ENCODE measurements at places on chromosomes 2 and 18.

GRCh38 chr18:2564373-2564772 is 6.9 kb downstream of the METTL4 start:
- no peak for DNase-seq

DNA sequence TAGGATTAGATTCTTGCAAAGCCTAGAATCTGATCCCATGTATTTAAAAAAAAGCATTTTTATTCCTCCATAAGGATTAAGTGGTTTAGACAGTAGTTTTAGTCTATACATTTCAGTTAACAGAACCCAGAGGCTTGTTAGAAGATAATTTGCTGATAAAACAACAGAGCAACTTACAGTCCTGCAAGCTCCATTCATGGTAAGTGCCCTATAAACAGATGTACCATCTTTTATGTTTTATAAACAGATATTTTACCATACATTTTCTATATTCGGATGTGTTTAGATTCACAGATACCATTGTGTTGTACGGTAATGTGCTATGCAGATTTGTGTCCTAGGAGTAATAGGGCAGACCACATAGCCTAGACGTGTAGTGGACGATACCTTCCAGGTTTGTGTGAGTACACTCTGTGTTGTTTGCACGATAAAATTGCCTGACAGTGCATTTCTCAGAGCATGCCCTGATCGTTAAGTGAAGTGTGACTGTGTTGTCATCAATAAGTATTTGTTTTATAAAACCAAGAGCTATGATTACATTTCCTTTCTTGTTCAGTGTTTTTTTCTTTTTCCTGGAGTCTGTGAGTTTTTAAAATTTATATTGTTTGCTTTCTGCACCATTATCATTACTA is 54.2 kb downstream of the CERS6 start:
- DNase-seq = no peak

GRCh38 chr2:149063177-149063576 is 24.7 kb downstream of the LYPD6B start:
- no peak for DNase-seq

GRCh38 chr2:113886479-113887008 is 3.3 kb upstream of the ACTR3 start:
- DNase-seq = no peak

DNA sequence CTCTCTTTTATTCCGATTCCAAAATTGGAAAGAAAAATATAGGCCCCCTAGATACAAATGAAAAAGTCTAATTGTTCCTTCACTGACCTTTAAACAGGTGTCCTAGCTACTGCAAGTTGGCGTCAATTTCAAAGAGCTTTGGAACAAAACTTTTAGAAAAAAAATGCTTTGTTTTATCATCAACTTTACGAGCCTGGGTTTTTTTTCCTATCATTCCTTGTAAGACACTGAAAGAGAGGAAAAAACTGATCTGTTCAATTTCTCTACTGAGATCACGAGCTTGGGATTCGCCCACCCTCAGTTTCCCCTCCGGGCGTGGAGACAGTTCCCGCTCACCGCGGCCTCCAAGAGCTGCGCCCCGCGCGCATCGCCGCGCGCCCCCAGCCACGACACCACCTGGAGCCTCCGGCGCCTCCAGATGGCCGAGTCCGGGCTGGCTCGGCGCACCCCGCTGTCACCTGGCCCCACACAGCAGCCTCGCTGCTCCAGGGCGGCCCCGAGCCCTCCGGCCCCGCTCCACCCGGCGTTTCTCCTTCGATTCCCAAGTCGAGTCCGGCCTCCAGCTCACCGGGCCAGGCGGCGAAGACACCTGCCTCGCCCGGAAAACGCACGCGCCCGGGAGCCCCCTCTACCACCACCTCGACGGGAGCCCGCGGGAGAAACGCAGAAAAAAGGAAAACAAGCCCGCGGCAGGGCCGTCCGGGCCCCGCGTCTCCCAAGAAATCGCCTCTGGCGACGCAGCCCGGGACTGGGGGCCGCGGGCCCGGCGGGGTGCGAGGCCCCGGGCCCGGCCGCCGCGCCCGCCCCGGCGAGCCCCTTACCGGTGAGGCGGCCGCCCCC is 656 bp downstream of the TBC1D8 start:
- DNase-seq = peak; percentile 4

DNA sequence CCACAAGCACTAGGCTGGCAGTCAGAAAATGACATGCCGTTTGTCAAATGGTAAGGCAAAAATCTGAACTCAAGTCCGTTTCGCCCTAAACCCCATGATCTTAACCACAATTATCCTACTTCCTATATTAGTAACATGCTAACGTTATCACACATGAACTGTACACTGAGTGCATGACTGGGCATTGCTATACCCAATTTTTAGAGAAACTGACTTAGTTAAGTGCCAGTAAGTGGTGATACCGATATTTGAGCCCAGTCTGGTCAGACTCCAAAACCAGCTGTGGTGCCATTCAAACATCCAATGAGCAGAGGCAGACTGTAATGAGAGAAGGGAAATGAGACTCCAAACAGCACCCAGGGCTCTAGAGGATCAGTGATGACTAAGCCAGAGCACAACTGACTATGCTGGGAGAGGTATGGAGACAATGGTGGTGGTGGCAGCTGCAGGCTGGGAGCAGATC is 311.7 kb upstream of the PKDCC start:
- no peak for DNase-seq

DNA sequence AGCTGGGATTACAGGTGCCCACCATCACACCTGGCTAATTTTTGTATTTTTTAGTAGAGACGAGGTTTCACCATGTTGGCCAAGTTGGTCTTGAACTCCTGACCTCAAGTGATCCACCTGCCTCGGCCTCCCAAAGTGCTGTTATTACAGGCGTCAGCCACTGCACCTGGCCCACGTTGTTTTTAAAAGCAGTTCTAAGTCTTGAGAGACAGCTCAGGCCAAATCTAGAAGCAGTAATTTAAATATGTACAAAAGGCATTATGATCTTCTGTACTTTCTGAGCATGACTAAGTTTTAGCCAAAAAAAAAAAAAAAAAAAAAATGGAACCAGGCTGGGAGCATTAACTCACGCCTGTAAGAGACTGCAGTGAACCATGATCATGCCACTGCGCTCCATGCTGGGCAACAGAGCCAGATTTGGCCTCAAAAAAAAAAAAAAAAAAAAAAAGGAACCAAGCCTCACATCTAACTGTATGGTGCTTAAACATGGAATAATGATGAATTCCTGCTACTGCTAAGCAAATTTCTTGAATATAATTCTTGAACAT is 4.0 kb downstream of the ABHD3 start:
- DNase-seq = no peak

DNA sequence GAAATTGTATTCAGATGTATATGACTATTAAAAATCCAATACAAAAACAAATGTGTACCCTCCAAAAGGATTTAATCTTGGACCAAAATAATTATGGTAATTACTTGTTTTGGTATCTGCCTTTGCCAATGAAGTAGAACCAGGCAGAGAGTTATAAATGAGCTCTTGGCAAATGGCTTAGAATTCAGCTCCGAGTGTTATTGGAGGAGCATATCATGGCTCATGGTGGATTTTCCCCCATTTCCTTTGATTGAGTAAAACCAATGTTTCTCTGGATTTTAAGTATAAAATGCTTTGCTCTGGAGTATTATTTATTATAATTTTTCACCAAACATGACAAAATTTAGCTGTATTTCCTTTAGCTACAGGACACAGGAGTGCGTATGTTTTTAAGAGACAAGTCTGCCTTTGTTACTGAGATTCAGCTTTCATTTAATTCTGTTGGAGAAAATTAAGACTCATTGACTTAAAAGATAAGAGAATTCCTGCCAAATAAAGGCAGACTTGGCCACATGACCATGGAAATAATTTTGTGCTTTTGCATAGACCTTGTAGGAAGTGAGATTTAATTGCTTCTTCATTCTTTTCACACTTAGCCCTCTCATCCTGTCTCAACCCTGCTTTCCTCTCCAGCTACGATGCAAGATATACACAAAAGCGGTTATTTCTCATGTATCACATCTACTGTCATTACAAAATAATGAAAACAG is 281.0 kb upstream of the SOX11 start:
- DNase-seq = no peak

DNA sequence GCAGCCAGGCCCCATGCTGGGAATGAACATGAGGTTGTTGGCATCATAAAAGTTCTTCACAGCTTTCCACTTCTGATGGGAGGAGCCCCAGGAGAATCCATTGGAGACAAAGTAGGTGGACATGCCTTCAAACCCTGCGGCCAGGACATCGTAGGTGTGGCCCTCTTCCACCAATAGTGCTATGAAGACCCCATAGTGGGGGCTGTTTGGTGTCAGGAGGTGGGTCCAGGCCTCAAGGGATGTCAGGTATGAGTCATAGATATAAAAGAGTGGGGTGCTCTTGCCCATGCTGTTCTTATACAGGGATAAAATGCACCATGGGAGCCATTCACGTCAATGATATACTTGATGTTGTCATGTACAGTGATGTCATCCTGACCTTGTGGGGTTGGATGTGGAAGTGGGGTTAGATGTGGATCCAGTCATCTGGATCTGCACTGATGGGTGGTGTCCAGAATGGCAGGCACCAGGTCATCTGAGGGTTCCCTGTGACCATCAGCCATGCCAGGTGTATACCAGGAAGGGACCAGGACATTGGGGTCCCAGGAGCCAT is 22.1 kb upstream of the MCM6 start:
- no peak for DNase-seq

DNA sequence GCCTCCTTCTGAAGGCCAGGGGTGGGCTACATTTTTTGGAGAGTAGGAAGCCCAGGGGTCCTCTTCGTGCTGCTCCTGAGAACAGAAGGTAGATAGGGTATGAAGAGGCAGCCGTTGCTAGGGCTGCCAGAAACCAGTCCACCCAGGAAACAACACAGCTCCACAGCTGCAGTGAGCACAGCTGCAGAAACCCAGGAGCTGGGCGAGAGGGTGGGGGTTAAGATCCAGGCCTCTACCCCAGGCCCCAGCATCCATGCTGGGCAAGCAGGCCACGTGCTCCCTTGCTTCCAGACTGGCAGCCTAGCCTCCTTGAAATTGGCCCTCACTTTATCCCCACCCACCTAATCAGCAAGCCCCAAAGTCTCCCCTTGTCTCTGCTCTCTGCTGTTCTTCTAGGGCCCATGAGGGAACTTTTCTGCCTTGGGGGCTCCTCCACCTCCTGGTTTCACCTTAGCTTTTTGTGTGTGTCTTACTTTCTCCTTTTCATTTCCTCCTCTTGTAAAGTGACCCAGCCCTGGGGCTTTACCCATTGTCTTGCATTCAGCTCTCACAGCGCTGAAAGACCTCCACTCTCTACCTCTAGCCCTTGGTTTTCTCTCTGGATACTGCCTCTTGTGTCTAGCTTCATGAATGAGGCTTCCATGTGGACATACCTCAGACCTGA is 30.7 kb downstream of the STON1 start:
- no peak for DNase-seq
